ENCODE measurements at places on chromosomes 5 and 9.

GRCh38 chr9:30574355-30575151 is 1809.9 kb upstream of the ACO1 start:
- no peak for DNase-seq

DNA sequence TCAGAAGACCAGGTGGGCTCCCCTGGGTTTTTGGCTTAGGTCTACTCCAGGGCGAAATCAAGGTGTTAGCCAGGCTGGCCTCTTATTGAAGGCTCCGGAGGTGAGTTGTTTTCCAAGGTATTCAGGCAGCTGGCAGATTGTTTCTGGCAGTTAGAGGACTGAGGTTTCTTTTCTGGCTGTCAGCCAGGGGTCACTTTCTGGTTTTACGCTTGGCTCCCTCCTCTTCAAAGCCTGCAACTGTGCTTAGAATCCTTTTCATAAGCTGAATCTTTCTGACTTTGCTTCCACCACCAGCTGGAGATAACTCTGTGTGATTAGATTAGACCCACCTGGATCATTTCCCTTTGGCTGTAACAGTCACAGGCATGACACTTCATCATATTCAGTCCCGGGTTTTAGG is 24.6 kb downstream of the RFK start:
- DNase-seq = no peak

- DNase-seq = no peak
Observed at GRCh38 chr9:127201071-127201541, 63.5 kb upstream of the GARNL3 start.

GRCh38 chr5:132417889-132418485 is 48.5 kb downstream of the SLC22A5 start:
- no peak for DNase-seq

DNA sequence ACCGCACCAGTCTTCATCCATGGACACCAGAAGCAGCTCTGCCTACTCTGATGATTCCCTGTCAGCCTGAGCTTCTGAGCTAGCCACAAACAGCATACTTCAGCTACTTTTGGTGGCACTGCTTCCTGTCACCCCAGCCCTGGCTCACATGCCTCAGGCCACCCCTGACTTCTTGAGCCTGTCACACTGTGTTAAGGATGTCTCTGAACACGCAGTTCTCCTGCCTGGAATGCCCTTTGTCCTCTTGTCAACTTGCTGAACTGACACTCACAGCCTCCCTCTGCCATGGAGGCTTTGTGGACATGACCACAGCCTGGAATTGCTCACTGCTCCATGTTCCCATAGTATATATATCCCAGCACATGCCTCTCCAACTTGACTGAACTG is 7.2 kb downstream of the MACROH2A1 start:
- DNase-seq = no peak

- DNase-seq = no peak
Observed at GRCh38 chr5:428219-428618, 14.8 kb upstream of the EXOC3 start.

- DNase-seq = peak; percentile 69
Observed at GRCh38 chr9:4334410-4334813, 34.5 kb upstream of the GLIS3 start.
